ENCODE measurements at places on chromosomes 7 and 10.

DNA sequence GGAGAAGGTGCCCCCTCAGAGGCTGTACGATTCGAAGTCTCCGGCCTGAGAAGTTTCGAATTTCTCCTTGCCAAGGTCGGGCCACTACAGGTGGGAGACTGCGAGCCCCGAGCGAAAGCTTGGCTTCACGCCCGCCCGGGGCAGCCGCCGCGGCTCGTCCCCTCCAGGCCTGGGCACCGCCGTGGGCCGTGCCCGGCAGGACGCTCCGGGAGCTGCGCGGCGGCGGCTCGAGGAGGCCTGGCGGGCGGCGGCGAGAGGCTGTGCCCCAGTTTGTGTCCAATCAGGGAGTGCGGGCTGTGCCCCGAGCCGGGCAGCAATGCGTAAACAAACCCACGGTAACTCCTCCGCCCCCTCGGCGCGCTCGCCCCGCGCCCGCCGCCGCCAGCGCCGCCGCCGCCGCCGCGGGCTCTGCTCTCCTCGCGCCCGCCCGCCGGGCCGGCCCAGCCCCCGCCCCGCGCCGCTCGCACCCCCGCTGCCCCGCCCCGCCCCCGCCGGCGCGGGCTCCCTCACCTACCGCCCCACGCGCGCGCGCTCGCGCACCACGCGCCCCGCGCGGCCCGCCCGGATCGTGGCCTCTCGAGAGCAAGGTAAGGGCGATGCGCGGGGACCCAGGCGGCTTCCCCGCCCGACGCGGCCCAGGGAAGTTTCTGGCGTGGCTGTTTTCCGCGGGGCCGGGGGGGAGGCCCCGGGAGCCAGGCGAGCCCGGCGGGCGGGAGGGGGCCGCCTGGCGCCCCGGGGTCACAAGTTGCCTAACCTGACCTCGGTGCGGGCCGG lies 57.8 kb upstream of the PCGF5 start:
- DNase-seq, result peak; percentile 91

DNA sequence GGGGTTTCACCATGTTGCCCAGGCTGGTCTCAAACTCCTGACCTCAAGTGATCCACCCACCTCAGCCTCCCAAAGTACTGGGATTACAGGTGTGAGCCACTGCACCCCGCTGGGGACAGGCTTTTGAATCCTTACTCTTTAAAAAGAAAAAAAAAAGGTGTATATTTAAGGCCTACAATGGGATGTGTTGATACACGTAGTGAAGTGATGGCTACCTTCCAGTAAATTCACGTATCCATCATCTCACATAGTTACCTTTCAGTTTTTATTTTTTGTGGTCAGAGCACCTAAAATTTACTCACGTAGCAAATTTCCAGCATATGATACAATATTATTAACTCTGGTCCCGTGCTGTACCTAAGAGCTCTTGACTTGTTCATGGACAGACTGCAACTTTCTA lies 119.5 kb upstream of the INSYN2A start:
- DNase-seq, result no peak

DNA sequence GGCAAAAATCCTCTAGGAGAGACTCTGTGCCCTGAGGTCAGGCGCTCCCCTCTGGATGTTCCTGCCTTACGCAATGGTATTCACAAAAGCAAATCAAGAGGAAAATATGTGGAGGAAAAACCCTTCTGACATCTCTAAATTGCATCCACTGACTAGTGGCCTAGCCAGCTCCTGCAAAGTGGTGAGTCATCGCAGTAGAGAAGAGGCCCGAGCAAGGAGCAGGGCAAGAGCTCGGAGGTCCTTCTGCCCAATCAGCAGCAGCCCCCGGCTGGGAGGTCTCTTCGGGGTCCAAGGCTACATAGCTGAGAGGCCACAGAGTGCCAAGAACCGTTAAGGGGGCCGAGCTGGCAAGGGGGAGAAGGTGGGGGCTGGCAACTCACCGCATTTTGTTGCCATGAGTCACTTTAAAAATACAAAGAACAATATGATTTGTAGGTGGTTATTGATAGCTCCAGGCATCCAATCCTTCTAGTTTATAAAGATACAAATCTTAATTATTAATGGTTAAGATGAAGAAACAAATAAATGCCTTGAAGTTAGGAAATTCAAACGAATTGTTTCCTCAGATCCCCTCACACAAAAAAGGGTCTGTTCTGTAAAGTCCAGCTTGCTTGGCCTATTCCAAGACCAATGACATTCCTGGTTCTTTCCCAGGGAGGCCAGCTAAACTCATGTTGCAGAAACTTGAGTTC lies 161.6 kb downstream of the PKD1L1 start:
- DNase-seq, result peak; percentile 60

GRCh38 chr7:102320601-102321350 lies 34.1 kb downstream of the SH2B2 start:
- no peak for DNase-seq

GRCh38 chr7:151452680-151453325 lies 12.9 kb upstream of the CRYGN start:
- DNase-seq, result no peak

DNA sequence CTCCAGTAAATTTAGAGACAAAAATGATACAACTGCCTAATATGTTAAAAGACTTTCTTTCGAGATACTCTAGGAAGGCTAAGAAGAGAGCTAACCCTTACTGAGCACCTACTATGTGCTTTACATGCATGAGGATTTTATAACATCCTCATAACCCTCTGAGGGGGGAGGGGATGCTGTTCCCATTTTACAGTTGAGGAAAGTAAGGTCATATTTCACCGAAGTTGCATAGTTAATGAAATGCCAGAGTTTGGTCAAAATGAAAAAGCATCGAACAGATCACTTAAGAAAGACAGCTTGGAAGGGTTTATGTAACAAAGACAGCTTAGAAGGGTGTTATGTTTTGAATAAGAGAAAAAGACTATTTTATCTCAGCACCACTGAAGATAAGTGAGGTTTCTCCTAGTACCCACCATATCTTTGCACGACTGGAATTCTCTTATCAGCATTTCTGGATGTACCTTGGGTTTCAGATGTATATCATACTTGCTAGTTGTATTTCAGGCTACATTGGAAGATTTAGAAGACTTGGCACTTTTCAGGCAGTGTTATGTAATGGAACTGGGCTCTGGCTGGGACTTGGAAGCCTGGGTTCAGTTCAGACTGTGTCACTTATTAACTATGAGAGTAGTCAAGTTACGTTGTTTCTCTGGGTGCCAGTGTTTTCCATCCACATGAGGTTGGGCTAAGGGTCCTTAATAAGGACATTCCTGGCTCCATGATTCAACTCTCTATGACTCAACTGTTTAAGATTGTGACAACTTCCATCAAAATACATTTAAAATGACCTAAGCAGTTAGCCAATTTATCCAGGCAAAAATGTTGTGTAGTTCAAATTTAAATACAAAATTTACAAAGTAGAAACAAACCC lies 6.0 kb downstream of the RHOBTB1 start:
- DNase-seq, result peak; percentile 23
